ENCODE measurements at places on chromosomes 1 and 21.

DNA sequence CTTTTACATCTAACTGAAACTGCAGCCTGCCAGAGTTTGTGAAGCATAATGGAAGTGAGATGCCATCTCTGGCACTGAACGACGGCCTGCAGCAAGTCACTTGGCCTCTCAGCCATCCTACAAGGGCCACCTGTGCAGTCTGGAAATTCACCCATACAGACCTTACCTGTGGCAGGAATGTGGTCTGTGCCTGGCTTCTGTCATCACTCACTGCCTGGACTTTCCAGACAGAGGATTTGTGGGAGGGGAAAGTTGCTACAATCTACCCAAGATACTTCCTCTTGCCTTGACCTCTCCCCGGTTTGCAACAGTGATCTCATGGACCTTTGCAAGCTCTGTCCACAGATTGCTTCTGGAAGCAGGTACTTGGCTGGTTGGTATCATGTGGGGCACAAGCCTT is 58.4 kb upstream of the ATP1B1 start:
- no peak for DNase-seq

DNA sequence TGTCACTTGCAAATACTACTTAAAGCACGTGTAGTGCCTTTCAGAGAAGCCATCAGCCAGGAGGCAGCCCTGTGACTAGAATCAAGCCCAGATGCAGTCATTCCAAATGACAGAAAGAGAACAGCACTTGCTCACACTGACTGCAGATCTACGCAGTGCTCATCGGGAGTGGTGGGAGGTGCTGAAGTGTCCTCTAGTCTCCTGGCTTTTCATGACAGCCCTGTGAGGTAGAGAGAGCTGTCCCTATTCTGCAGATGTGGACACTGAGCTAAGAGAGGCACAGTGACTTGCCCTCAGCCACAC is 62.3 kb upstream of the EDN2 start:
- no peak for DNase-seq

DNA sequence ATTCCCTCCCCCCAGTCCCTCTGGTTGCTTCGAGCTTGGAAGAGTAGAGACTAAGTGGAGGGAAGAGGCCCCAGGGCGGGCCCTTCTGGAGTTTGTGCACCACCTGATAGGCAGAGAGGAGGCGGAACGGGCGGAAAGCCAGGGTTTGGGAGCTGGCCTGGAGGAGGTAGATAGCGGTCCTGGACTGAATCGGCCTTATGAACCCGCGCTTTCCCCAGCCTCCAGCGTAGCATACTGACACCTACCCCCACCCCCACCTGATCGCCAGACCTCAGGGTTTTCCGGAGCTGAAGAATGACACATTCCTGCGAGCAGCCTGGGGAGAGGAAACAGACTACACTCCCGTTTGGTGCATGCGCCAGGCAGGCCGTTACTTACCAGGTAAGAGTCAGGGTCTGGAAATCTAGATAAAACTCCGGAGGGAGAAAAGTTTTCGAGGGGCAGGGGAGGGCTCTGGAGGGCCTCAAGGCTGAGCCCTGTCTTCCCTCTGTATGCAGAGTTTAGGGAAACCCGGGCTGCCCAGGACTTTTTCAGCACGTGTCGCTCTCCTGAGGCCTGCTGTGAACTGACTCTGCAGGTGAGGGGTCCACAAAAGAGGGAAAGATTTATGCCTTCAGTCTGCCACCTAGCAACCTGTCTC is 705 bp downstream of the UROD start:
- DNase-seq = peak; percentile 35

DNA sequence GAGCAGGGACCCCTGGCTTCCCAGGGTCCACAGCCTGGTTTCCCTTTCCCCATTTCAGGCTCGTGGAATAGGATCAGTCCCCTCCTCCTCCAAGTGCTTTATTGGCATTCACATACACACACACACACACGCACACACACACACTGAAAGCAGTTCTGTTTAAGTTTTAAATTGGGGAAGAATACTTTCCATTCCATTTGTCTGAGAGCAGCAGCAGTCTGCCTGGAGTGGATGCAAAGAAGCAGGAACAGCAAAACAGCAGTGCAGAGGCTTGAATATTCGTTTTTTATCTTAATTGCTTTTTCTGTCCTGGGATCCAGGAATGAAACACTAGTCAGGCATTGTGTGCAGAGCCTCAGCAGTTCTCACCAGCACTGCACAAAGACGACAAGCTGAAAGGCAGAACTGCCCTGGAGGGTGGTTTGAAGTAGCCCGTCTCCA is 7.1 kb downstream of the CYB561D1 start:
- no peak for DNase-seq

- DNase-seq = no peak
These were observed 16.2 kb downstream of the DOCK7 start for GRCh38 chr1:62672029-62672428.

- no peak for DNase-seq
These were observed 33.7 kb downstream of the PRDM15 start for GRCh38 chr21:41845310-41846032.

GRCh38 chr1:59393211-59394180 is 96.6 kb downstream of the FGGY start:
- DNase-seq = peak; percentile 88

- peak; percentile 40 for DNase-seq
These were observed 11.7 kb downstream of the NKAIN1 start for GRCh38 chr1:31227891-31228568.

GRCh38 chr1:172900376-172900997 is 150.3 kb downstream of the TNFSF18 start:
- no peak for DNase-seq

DNA sequence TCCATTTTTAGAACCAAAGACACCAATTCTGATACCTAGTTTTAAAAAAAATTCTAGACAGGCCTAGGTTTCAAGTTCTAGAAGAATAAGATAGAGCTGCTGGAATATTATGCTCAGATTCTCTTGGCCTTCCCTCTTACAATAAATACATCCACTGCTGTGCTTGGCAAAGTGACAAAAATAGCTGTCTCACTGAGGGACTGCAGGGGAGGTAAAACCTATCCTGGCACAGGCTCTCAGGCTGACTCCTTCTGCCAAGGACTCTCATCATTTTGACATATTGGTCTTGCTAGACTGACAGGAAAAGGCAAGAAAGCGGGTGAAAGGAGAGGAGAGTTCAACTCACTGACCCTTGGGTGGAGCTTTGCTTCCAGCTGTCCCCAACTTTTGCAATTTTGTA is 197.0 kb upstream of the LHX8 start:
- DNase-seq = no peak

- no peak for DNase-seq
These were observed 46.3 kb downstream of the NGF start for GRCh38 chr1:115291741-115292140.

DNA sequence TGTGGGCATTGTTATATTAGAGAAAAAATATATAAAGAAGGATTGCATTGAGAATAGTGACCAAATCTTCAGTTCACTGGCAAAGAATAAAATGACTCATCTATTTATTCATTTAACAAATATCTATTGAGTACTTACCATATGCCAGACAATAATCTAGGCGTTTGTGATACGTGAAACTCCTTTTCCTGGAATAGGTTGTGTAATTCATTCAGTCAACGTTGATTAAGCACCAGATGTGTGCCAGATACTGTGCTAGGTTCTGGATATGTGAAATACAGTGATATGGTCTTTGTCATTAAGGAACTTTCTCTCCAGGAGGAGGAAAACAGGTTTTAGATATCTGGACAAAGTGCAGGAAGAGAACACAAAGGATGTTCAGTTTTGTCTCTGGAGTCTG is 344.5 kb downstream of the RWDD3 start:
- no peak for DNase-seq

DNA sequence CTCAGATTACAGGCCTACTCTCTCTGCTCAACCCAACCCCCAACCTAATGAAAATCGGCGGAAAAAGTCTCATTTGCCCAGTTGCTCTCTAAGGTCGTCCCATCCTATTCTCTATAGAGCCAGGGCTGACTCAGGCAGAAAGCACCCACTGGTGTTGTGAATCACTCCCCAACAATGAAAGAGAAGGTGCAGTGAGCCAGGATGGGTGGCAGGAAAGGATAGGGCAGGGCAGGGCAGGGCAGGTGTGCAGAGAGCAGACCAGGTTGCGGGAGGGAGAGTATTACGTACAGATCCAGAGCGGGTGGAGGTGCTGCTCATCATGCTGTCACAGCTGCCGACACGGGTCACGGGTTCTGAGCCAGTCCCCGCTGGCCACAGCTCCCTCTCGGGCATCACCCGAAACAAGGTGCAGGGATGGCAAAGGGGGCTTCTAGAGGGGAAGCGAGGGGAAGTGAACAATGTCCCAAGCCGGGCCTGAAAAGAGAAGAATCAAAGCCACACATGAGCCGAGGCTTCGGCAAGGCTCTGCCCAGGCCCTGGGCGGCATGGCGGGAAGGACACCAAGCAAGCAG is 5.3 kb downstream of the C1orf116 start:
- DNase-seq = no peak

DNA sequence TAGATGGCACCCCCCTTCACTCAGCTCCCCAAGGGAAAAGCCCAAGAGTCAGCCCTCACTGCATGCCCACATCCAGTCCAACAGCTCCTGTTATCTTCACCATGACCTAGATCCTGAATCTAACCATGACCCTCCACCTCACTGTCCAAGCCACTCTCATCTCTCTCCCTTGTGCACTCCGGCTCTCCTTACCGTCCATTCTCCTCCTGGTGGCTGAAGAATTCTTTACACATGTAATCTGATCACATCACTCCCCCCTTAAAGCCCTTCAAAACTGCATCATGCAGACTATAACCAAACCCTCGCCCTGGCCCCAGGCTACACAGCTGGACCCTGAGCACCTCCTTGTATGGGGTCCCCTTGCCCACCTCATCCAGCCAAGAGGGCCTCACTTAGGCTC is 14.0 kb upstream of the PAQR7 start:
- DNase-seq = no peak

DNA sequence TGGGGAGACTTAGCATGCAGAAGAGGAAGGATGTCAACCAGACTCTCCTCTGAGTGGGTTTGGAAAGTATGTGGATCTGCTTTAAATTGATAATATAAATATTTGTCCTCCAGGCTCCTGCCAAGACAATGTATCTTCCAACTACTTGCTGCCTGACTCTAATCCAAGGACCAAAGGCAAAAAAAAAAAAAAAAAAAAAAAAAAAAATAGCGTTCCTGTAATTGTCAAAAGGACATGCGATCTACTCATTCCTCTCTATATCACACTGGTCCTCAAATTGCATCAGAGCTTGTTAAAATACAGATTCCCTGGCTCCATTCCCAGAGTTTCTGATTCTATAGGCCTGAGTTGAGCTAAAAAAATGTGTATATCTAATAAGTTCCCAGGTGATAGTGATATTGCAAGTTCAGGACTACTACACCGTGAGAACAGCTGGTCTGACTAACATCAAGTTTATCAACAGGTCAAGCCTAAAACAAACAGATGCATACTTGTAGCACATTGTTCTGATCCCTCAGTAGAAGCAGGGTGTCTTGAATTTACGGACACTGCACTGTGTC is 141.3 kb downstream of the TNR start:
- DNase-seq = no peak

DNA sequence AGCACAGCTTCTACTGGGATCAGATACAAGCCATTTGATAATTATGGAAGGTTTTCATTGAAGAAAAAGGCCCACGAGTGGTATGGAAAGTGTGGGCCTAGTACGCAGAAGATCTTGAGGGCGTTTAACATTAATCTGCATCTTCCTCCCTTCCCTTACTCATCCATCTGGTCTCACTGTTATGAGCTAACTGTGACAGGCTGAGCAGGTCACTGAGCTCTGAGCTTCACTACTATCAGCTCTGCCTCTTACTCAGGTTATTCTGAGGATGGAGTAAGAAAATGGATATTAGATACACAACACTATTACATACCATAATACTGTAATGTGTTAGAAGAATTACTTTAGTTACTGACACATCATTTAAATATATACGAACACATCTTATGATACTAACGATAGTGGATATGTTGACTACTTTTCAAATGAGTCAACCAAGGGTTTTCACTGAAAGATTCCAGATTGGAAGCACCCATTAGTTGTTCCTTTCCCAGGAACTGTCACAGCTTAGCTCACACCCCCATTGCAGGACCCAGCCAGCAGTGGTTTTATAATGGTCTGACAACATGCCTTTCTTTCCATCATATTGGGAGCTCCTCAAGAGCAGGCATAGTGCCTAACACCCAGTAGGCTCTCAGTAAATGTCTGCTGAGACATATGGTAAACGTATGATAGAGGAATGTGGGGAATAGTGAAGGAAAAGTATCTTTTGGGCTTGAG is 97.8 kb upstream of the C8B start:
- no peak for DNase-seq

DNA sequence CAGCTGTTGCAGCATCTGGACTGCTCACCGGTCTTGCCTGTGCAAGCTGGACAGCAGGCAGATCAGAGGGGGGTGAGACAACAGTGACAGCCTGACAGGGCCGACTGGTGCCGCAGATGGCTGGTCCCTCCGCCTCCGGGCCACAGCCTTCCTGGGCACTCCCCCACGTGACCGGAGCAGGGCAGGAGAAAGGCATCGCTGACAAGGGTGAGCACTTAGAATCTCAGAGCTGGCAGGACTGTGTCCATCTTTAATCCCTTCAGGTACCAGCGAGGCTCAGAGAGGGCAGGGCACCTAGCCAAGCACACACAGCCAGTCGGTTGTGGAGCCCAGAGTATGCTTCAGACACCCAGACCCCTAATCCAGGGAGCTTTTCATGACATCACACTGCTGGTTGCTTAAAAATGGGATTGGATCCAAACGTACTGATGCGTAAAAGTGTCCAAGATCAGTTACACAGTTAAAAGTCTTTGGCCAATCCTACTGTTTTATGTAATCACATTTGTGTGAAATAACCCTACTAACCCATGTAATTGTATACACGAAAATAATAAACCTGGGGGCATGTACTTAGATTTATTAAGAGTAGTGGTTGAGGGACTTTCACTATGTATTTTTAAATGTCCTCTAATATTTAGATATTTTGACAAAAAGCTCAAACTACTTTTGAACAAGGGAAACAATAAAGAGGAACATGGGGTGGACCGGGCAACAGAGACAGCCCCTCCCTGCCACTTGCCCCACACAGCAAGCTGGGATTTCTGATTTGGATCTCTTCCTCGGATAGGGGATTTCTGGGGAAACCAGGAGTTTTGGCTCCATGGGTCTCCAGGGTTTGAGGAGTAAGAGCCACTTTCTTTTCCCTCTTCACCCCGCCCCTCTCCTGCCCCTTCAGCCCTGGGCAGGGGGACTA is 758 bp upstream of the CNTN2 start:
- no peak for DNase-seq

DNA sequence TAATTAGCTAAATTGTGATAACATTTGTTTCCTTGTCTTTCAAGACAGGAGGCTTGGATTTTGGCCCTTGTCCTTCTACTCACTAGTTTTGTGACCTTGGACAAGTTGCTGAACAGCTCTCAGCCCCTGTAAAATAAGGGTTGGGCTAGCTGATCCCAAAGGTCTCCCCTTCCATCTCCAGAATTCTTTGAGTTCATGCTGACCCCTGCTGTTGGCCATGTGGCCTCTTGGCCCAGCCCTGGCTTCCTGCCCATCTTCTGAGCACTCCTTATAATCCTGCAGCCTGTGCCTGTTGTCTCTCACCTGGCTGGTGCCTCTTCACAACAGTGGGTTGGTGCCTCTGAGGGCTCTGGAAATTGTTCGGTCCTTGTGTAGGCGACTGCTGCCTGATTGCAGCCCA is 10.1 kb downstream of the PTGFRN start:
- DNase-seq = no peak

- DNase-seq = no peak
These were observed 3.0 kb downstream of the TTC39A start for GRCh38 chr1:51327386-51327785.

GRCh38 chr1:65105596-65105995 is 42.4 kb upstream of the AK4 start:
- DNase-seq = no peak

GRCh38 chr21:36627242-36627641 is 71.7 kb upstream of the SIM2 start:
- DNase-seq = no peak
